Cardiac septum (tissue), 1 donor: ENCODE measurements at places on chromosomes 3 and 15. TPM values are rescaled to one million over a fixed set of nuclear protein-coding genes. Genes with fewer than 3 reads are reported as not detected.

NME9 gene
- total RNA-seq = not detected

DNA sequence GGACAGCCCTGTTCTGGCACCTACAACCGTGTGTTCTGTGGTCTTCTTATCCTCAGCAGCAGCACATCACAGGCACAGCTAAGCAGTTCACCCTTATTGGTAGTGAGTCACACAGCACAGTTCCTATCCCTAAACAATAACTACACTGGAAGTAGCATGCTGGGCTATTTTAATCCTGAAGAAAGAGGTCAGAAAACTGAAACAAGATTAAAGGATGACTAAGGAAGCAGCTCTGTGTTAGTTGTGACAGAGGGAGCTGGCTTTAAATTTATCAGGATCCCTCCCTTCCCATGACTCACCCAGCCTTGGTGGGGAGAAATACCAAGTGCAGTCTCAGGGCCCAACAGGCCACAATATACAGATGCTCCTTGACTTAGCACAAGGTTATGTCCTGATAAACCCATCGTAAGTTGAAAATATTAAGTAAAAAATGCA is 144.3 kb downstream of the ERC2 start:
- DNase-seq = no peak

DNA sequence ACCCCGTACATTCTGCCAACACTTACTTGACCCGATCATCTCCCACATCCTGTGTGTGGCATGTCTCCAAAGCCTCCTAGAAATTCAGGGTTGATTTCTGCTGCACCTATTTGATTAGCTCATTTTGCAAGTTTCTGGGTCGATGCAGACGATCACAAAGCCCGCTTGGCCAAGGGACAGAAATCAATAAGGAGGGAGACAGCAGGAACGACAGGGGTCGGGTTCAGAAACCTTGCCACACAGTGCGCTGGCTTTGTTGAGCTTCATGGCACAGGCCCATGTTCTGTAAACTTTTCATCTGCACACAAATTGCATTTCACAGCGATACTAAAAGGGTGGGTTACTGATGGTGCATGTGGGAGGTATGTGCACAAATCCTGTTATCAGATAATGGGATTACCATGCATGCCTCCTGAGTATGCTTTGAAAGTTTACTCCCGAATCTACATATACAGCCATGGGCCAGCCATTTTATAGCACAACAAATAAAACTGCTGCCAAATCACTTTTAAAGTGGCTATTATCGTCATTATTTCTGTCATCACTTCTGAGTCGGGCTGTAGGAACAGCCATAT is 95.9 kb upstream of the ATP11B start:
- DNase-seq = no peak

- no peak for DNase-seq
These were observed 142.5 kb downstream of the NR1I2 start for GRCh38 chr3:119924111-119925094.
